ENCODE measurements at places on chromosomes 16 and 17.

DNA sequence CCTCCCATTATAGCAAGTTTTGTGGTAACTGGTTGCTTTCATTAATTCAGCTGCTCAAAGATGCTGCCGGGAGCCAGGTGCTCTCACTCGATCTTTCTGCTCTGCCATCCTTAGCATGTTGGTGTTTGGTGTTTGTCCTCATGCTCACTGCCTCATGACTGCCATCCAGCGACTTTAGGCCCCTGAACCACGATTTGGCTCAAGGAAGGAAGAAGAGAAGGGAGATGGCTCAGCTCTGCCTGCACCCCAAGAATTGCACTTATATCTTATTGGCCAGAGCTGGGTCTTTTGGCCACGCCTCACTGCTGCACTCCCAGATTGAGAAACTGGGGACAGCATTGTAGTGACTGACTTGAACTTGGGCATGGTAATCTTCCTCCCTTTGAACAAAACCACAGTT is 52.7 kb downstream of the ARSG start:
- no peak for DNase-seq

DNA sequence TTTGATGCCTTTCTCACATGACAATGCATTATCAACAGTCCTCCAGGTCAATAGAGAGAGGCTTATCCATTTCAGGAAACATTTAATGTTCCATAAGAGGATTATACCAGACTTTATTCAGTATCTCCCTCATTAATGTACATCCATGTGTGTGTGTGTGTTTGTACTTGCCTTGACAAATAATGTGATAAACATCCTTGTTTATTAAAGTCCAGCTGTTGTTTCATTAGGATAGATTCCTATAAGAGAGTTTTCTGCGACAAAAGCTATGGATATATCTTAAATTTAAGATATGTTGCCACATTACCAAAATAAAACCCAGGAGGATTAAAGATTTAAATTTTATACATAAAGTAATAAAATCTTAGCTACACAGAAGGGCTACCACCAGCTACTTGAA is 492.6 kb downstream of the TOX3 start:
- DNase-seq = no peak

DNA sequence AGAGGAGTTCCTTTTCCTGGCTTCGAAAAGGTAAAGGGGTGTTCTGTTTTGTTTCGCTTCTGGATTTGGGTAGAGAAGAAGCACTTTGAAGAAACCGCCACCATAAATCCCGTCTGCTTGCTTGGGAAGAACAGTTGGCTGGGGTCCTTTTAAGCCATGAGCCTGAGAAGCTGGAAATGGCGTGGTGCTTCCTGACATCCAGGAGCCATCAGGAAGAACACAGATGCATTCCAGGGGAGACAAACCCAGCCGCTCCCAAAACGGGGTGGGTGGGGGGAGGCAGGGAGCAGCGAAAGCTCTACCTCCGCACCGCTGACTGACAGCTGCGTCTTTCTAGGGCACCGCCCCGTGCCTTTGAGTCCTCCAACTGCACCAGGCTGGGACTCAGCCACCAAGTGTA is 91.6 kb downstream of the ZDHHC7 start:
- DNase-seq = no peak

DNA sequence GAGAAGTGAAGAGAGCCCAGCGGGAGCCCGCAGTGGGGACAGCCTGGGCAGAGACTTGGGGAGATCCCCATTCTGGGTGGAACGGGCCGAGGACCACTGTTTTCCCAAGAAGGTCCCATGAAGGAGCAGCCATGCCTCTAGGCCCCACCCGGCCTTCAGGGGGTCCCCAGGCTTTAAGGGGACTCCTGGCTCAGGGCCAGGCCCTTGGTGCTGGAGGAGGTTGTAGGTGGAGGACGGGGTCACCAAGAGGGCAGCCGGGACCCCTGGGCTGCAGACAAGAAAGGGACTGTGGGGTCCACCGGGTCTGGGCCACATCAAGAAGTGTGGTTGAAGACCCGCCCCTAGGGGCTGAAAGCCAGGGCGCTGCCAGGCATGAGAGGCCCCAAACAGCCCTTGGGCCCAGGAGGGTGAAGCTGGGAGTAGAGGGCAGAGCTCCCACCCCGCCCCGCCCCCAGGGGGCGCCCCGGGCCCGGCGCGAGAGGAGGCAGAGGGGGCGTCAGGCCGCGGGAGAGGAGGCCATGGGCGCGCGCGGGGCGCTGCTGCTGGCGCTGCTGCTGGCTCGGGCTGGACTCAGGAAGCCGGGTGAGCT is at the start of gene PRSS21:
Gene PRSS21 (plus strand): TSS at position 487 of the 589 bp plus-strand sequence. CDS start 32 bp downstream, at position 519.
- no peak for DNase-seq

DNA sequence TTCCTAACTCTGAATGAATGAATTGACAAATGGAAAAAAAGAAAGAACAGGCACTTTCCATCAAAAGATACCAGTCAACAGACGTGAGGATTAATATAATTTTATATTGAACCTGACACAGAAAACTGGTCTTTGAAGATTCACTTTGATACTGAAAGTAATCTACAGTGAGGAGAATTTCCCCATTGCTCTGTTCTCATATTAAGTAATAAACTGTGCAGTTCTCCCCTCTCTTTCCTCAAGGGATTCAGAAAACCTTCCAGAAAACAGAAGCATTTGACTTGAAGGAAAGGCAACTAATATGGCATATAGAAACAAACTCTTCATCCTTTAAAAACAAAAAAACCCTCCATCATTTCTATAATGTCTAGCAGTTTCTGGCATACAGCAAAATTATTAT is 2.2 kb downstream of the TEX2 start:
- no peak for DNase-seq

DNA sequence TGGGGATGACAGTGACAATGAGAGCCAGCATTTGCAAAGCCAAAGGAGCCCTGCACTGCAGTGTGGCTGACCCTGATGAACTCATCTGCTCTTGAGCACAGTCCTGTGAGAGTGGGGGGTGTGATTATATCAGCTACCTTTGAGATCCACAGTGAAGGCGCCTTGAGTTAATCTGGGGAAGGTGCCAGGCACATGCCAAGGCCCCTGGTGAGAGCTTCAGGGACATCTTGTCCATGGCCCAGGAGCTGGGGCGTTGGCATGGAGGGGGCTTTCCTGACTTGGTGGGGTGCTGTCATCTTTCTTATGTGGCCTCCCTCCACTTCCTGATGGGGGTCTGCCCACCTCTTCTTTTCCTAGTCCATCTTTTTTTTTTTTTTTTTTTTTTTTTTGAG is 86.5 kb downstream of the SNX29 start:
- DNase-seq = no peak

GRCh38 chr17:41684035-41684434 is 4.7 kb upstream of the EIF1 start:
- DNase-seq = no peak

DNA sequence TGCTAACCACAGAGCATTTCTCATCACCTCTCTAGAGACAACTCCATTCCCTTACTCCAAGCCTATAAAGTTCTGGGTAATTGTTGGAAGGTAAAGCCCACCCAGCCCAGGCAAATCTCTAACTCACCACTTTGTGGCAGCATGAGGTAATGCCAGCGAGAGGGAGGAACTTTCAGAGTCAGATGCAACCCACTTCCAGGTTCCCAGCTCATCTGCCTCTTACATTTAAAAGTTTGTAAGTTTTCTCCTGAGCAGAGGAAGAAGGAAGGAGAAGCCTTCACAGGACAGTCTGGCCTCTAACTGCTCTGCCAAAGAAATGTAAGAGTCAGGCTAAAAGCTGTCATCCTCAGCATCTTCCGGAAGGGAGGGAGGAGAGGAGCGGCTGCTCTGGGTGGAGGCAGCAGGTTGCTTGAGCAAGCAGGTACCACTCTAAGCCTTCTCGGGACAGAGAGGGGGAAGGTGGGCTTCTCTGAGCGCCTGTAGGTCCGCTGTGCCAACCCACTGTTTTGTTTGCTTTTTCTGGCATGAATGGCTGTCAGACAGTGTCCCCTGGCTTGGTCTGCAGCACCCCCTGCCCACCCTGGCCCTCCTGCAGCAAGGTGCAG is 1.0 kb downstream of the ZNF319 start:
- DNase-seq = no peak

Measured in neuronal stem cell (in vitro differentiated cells).